NCI-H345 (cell line): ENCODE measurements at places on chromosomes 16 and 17.

DNA sequence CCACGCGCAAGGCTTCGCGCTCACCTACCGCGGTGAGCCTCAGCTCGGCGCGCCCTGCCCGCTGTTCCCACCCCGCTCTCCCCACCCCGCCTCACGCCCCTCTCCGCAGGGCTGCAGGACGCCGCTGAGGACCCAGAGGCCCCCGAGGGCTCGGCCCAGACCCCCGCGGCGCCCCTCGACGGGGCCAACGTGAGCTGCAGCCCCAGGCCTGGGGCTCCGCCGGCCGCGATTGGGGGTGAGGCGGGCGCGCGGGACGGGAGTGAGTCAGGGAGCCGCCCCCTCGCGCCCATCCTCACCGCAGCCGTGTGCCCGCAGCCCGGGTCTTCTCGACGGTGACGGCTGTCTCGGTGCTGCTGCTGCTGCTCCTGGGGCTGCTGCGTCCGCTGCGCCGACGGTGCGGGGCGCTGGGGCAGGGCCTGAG is 1.9 kb upstream of the PAQR4 start:
- DNase-seq = no peak

GRCh38 chr17:4476511-4477070 is 22.1 kb upstream of the SPNS2 start:
- DNase-seq = no peak

DNA sequence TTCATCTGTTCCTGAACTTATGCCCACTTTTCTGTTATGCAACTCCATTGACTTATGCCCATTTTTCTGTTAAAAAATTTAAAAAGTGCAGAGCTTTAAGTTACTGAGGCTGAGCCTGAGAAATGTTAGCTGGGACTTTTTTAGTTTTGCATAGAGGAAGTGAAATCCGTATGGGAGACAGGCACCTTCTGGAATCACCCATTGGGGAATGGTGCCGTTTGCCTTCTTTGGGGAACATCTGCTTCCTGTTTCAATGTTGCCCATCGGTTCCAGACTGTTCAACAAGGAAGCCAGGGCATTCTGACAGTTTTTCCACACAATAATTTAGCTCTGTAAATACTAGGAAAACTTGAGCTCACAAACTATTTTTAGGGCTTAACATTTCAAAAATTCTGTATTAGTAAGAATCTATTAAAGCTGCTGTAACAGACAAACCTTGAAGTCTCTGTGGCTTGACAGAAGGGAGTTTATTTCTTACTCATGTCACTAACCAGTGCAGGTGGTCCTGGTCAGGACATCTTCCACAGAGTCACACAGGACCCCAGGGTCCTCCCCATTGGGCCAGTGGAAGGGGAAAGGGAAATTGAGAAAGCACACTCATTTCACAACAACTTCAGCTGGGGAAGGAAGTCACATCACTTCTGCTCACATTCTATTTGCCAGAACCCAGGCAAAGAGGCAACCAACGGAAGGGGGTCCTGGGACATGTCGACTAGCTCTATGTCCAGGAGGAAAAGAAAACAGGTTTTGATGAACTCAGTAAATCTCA is 17.2 kb downstream of the PRKCB start:
- no peak for DNase-seq

DNA sequence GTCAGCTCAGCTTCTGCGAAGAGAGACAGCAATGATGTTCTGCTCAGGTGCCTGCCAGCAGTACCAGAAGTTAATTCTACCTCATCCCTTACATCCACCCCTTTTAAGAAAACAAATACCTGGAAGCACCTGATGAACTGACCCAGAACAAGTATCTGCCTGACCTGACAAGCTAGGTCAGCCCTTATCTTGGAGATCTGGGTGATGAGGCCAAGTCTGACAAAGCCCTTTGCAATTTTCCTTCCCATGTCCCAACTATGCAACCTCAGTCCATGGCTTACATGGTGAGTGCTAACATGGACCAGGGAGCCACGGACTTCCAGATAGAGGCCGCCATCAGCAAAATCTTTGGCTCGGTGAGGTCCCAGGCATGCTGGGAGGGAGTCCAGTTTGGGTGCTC is 3.6 kb downstream of the ACADVL start:
- no peak for DNase-seq

DNA sequence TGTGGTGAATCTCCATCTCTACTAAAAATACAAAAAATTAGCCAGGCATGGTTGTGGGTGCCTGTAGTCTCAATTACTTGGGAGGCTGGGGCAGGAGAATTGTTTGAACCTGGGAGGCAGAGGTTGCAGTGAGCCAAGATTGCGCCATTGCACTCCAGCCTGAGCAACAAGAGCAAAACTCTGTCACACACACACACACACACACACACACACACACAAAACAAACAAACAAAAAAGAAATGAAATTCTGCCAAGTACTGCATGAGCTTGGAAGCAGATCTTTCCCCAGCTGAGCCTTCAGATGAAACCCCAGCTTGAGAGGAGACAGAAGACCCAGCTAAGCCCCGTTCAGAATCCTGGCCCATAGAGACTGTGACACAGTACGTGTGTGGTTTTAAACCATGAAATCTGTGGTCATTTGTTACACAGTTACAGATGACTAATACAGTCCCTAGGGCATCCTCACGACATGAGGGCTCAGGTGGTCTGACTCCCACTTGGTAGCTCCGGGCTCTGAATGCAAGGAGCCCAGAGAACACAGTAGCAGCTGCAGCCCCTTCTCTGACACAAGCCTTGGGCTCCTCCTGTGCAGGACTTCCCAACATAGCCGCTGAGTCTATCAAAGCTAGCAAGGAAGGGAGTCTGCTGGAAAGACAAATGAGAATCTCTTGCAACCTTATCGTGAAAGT is 132.8 kb downstream of the SEC14L1 start:
- DNase-seq = no peak

DNA sequence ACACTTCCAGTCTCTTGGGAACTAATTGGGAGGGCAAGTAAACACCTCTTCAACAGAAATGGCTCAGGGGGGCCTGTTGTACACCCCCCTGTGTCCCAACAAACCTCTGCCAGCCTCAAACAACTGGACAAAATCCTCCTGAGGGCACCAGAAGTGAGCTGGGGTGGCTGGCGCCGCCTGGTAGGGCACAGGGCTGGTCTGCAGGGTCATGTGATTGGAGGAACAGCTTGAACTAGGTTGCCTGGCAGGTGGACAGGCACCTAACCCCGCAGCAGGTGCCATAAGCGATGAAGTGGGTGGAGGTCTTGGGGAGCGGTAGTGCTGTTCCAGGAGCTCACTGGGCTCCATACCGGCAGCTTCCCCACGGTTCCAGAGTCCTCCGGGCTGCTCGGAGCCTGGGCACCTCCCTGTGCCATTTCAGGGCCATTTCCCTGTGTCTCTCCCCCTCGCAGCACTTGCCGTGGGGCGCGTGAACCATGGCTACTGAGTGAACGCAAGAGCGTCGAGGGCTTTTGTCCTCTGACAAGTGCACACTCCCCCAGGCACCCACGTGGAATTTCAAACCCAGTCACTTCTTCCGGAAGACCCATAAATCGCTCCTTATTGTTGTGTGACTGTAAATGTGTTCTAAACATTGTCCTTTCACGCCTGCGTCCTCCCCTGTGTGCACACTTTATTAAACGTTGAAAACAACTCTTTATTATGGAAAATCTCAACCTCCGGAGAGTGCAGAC is 101.5 kb downstream of the SEC14L1 start:
- DNase-seq = no peak

GRCh38 chr17:3796110-3796821 is 4.7 kb downstream of the ITGAE start:
- no peak for DNase-seq

DNA sequence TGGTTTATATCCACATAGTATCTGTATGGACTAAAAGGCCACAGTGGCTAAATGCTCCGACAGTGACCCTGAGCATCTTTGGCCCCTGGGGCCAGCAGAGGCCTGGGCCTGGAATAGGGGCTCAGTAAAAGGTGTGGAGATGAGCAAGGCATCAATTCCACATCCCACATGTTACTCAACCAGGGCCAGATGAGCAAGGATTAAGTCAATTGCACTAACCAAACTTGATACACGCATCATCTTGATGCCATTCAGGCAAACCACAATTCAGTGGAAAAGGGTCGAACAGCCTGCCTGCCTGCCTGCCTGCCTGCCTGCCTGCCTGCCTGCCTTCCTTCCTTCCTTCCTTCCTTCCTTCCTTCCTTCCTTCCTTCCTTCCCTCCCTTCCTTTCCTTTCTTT is 53.5 kb upstream of the DNAJA2 start:
- DNase-seq = no peak

DNA sequence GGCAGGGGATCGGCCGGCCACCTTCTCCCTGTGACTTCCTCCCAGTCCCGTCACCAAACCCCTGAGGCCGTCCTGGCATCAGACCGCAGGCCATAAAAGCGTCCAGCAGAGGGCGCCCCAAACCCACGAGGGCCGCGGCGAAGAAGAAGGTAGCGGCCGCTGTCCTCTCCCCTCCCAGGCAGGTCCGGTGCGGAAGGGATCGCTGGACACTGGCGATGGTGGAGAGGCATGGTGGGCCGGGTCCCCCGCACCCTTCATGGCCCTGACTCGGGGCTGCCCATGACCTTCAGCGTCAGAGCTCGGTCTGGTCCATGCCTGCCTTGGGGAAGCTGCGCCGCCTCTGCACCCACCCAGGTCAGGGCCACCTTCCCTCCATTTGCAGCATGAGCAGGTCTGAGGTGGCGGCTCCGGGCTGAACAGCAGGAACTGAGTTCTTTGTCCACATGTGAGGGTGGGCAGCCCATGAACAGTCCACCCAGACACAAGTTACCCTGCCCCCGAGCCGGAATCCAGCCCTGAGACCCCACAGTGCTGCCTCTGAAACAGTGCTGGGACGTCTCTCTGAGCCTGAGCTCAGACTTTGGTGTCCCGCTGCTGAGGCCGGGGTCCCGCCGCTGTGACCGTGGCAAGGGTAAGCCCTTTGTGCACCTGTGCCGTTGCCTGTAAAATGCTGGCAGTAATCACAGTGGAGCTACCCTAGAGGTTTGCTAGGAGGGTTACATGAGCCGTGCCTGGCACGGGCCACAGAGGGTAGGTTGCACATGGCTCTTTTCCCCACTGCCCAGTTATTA is 40.8 kb upstream of the CMIP start:
- DNase-seq = peak; percentile 64

DNA sequence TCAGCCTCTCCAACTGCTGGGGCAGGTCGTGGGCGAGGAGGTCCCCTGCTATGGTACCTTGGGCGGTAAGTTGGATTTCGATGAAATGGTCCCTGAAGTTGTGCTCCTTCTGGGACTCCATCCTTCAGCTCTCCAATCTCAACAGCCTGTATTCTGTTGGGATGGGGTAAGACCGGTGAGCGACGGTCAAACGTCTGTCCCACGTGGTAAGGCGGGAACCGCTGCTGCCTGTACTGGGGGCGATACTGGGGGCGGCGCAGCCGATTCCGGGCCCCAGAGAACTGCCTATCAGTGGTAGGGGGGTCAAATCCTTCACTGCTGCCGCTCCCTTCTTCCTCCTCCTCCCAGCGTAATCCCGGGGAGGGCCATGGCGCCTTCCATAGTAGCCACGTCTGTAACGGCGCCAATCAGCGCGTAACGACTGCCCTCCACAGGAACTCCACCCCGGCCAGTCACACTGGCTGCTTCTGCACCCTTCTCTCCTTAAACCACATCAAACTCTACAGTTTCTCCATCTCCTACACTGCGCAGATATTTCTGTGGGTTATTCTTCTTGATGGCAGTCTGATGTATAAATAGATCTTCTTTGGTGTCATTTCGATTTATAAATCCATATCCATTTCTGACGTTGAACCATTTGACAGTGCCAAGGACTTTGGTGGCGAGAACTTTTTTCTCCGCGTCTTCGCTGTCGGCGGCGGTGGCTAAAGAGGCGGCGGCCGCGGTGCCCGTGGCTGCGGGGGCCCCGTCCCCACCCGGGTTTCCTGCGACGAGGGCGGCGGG is 41.1 kb downstream of the AHSP start:
- no peak for DNase-seq

GRCh38 chr17:18344021-18344420 is 19.3 kb downstream of the SHMT1 start:
- no peak for DNase-seq

DNA sequence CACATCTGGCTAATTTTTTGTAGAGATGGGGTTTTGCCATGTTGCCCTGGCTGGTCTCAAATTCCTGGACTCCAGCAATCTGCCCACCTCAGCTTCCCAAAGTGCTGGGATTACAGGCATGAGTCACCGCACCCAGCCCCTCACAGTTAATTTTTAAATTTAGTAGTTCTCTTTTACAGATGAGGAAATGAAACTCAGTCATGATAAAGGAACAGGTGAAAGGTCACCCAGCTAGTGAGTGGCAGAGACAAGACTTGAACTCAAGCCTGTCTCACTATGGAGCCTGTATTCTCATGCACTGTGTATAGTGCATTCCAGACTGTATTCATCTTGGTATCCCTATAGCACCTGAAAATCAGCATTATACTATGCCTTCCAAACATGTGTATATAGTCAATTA is 77.1 kb upstream of the WSB1 start:
- no peak for DNase-seq

DNA sequence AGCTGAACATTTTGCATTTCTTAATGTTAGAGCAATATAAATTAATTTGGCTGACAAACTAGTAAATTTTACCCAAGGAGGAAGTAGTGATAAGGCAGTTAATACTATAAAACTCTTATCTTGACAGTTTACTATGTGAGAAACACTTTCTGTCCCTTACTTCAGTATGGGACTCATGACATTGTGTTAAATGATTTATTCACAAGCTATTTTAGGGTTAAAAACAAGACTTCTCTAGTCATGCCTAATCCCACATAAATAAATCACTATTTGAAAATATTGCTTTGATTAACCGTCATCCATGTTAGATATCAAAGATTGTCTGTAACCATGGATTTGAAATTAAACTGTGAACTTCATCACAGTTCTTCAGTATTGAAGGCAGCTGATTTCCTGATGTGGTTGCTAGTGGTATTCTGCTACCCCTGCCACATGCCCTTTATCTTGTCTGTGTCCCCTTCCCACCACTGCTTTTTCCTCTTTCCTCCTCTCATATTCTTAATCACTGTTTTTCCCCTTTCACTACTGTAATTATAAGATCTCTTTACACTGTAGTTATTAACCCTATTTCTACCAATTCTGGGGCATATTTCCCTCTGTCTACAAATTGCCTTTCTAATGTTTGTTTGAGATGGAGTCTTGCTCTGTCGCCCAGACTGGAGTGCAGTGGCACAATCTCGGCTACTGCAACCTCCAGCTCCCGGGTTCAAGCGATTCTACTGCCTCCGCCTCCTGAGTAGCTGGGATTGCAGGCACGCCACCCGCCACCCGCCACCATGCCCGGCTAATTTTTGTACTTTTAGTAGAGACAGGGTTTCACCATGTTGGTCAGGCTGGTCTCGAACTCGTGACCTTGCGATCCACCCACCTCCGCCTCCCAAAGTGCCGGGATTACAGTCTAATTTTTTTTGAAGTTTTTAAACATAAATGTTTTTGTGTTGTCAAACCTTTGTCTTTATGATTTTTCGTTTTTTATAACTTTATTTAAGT is 95.6 kb downstream of the STXBP4 start:
- DNase-seq = no peak

DNA sequence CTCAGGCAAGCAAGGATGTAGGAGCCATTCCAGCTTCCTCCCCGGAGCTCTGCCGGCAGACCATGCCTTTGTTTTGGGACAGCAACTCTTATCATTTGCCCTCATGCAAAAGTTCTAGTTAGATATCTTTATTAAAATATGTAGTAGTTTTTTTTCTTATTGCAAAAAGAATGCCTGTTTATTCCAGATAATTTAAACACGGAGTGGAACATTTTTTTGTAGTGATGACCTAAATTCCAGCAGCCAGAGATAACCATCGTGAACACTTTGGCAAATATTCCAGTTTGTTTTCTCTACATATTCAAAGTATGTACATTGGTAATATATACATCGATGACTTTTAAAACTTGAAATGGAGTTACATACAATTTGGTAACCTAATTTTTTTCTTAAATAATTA is 54.8 kb downstream of the CRISPLD2 start:
- DNase-seq = no peak
